CD4-positive, alpha-beta T cell treated with Interleukin-2 at 100 ng/mL for 4 hours (primary cell): ENCODE measurements at places on chromosomes 12 and 14.

DNA sequence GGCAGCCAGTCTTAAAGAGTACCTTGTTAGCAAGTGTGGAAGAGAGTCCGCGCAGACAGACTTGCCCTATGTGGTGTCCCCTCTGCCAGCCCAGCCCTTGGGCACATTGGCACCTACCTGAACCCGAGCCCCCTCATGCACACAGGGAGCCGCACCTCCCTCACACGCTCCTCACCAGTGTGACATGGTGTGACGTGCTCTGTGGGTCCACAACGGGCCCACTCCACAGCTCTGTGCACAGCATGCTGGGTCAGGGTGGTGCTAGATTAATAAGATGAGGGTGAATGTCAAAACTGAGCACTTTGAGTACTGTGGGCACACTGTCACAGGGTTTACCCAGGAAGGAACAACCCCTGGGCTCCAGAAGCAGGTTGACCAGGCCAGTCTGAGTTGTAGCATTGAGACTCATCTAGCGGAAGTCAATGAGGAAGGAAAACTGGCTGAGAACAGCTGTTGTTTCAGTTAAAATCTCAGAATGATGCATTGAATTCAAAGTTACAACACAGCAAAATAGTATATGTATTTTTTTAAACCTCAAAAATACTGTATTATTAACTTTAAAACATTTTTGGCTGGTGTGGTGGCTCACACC, 53.4 kb upstream of the AMN start:
- DNase-seq, result no peak

GRCh38 chr14:91861091-91861490, 6.2 kb downstream of the TC2N start:
- peak; percentile 31 for DNase-seq

DNA sequence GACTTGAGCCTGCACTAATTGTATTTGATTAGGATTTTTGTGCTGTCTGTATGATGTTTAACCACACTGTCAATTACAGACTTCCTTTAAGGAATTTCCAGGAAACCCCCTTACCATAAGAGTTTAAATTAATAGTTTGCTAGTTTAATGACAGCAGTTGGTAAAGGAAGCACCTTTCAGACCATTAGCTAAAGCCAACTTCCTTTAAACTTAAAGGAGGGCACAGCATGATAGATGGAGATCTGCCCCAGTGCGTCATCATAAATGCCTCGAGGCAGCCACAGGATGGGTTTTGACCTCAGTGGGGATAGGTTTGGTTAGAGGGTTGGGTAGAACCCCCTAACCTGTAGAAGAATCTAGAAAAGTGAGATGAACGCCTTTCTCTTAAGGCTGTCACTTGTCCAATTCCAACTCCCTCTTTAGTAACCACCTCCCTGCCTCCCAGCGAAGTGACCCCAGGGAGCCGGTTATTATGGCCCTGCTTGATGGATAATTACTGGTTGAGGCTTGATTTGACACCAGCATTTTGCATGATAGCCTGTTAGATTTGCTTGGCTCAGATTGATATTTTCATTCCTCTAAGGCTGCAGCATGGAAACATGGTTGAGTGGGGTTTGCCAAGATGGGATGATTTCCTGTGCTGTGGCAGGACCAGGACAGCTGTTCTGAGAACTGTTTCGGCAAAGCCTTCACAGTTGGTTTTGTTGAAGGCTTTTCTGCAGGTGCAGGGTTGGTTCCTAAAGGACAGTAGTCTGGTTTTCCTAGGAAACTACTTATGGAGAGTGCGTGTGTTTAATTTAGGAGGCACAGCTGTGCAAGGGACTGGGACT, 62.7 kb downstream of the CHST11 start:
- peak; percentile 47 for DNase-seq

DNA sequence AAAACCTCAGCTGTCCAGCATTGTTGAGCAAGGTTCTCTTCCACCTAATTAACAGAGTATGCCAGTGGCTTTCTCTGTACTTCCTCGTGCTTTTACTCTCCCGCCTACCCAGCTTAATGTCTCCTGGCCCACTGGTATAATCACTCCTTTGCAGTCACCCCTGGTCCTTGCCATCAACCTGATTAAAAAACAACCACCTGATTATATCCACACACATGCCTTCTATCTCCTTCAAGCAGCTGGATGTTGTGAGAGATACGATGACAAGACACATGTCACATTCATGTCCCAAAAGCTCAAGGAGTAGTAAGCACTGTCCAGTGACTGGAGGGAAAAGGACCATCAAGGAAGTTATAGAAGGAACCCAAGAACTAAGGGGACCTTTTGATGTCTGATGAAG, 241.3 kb upstream of the GRIP1 start:
- no peak for DNase-seq

GRCh38 chr14:64692986-64693809, 11.0 kb upstream of the PLEKHG3 start:
- DNase-seq, result no peak

- DNase-seq, result no peak
Observed at GRCh38 chr14:61545726-61546455, 149.4 kb upstream of the HIF1A start.

GRCh38 chr12:124173692-124174091, 121.2 kb upstream of the RFLNA start:
- no peak for DNase-seq

DNA sequence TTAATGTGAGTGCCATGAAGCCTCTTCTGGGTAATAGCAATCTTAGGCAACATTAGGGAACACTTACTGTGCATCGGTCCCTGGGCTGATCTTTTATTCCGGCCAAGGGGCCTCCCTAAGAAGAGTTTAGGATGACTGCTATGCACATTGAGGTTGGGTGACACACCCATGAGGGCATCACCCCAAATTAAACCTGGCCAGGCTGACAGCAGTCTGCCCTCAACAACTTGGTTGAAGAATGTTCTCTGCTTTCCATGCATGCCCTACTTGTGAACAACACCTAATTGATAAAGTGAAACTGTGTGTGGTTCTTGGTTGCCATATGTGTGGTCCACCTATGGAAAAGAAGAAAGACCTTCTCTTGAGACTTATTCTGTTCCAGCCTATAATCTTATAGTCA, 1098.0 kb downstream of the BCL11B start:
- peak; percentile 47 for DNase-seq

GRCh38 chr14:101858791-101859537, 97.5 kb downstream of the PPP2R5C start:
- DNase-seq, result no peak
